ENCODE measurements at places on chromosomes 11 and 22.

DNA sequence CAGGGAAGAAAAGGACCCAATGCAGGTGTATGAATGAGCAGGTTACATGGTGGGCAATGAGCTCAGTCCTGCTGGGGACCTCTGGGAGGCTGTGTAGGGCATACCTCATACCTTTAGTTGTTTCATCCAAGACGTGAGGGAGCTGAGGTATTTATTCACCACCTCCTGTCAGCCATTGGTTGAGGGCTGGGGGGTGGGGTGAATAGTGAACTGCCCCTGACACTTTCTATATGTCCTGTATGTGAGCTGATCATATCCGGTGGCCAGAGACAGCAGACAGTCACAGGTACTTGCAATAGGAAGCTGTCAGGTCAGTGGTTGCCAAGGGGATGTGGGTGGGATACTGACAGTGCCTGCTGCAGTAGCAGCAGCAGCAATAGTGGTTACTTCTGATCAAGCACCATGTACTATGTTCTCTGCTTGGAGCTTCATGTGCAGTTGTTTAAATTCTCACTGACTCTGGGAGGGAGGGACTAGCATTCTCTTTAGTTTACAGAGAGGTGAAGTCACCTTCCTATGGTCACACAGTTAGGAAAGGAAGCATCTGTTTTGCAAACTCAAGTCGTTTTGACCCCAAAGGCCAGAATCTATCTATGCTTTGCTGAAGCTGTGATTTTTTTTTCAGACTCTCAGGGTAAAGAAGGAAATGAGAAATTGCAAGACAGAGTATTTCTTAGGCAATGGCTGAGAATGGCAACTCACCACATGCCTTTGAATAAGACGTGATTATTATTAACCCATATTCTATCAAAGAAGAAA lies 54.0 kb downstream of the MIAT start:
- DNase-seq: no peak

GRCh38 chr22:35023692-35024363 lies 42.1 kb upstream of the ISX start:
- DNase-seq: no peak

DNA sequence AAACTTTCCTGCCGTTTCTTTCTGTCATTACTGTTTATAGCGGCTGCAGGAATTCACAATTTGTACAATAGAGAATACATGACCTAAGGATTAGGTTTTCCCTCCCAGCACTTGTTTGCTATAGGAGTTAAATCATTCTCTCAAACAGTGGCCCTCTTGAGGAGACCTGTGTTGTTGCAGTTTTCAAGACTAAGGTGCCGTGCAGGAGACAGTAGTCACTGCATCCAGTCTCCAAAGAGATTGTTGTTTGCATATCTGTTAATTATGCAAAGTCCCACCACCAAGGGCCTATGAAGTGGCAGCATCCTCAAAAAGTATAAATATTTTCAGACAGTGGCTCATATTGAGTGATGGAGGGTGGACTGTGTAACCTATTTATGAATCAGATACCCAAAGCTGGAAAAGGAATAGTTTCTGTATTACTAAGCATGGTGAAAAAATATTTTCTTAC lies 2.3 kb downstream of the PRSS23 start:
- DNase-seq: no peak

DNA sequence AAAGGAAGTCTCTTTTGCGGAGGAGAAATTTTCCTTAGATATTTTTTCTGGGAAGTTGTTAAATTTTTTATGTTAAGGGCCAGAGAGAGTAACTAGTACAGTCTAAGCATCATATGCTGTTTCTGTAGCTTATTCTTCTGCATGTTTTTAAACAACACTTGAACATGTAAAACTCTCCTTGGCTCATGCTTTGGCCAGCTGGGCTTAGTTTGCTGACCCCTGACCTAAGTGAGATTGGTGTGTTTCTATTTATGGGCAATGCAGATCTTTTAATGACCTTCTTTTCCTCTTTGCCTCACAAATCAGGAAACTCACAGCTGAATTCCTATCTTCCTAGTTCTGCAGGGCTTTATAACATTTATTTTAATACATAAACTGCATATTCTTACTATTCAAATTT lies 942.5 kb downstream of the OPCML start:
- no peak for DNase-seq

DNA sequence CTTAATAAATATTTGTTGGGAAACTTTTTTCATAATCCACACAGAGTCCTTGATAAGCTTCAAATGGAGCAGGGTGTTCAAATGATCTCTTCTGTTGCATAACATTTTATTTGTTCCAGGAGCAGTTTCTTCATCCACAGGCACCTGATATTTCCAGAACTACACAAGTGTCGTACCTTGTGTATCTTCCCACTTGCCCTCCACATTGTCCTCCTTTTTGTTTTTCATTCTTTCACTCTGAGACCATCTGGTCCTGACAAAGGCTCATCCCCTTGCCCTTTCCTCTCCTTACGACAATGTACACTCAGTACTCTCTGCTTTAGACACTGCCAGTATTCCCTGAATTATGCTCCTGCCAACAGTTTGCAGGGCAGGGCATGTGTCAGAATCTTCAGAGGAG lies 5.2 kb upstream of the AMOTL1 start:
- no peak for DNase-seq

DNA sequence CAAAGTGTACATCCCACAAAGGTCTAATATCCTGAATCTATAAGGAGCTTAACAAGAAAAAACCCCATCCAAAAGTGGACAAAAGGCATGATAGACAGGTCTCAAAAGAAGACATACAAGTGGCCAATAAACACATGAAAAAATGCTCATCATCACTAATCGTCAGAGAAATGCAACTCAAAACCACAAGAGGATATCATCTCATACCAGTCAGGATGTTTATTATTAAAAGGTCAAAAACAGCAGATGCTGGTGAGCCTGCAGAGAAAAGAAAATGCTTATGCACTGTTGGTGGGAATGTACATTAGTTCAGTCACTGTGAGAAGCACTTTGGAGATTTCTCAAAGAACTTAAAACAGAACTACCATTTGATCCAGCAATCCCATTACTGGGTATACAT lies 12.7 kb downstream of the LGALS12 start:
- DNase-seq: no peak

Data from activated CD8-positive, alpha-beta memory T cell treated with anti-CD3 and anti-CD28 coated beads for 1 hour (primary cell).